IMR-90 (cell line): ENCODE measurements at places on chromosomes 16 and 17.

GRCh38 chr16:28528463-28528867 lies 10.3 kb downstream of the NUPR1 start:
- no peak overlapping the region for H3K27ac ChIP-seq
- H3K4me1 ChIP-seq = no peaks in the 10 kb centered on the region; the same call in 1 of the 2 replicates
- H3K27me3 ChIP-seq = no peaks in the 10 kb centered on the region

DNA sequence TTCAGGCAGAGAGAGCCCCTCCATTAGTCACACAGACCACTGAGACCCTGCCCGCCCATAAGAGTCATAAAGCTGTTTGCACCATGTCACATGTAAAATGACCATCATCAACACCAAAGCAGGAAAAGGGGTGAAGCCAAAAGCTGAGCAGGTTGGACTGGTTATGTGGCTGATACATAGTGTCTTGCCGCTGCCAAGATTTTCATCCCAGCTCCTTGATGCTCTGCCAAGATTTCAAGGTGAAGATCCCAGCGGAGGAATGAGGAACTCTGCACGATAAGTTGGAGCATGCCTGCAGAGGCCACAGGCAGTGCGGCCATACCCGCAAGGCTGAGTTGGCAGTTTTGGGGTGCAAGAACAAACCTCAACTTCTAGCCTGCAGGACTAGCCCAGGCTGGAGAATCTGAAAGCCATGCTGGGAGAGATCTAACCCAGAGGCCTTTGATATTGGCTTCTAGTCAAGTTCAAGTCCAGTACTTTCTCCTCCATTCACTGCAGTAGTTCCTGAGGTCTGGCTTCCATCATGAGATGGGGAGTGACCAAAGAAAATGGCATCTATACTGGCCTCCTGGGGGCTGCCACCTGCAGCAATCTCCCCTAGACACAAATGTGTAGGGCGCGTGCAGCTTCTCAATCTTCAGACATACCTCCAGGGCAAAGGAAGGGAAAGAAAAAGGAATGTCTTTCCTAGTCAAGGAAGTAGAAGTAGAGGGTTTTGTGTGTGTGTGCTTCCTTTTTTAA lies 79.7 kb upstream of the NOL11 start:
- H3K27me3 ChIP-seq = no peaks in the 10 kb centered on the region
- H3K27ac ChIP-seq = no peak overlapping the region
- no peak for DNase-seq
- no peak overlapping the region for H3K4me3 ChIP-seq
- peaks cover 6% of the 10 kb centered on the region for H3K4me1 ChIP-seq

DNA sequence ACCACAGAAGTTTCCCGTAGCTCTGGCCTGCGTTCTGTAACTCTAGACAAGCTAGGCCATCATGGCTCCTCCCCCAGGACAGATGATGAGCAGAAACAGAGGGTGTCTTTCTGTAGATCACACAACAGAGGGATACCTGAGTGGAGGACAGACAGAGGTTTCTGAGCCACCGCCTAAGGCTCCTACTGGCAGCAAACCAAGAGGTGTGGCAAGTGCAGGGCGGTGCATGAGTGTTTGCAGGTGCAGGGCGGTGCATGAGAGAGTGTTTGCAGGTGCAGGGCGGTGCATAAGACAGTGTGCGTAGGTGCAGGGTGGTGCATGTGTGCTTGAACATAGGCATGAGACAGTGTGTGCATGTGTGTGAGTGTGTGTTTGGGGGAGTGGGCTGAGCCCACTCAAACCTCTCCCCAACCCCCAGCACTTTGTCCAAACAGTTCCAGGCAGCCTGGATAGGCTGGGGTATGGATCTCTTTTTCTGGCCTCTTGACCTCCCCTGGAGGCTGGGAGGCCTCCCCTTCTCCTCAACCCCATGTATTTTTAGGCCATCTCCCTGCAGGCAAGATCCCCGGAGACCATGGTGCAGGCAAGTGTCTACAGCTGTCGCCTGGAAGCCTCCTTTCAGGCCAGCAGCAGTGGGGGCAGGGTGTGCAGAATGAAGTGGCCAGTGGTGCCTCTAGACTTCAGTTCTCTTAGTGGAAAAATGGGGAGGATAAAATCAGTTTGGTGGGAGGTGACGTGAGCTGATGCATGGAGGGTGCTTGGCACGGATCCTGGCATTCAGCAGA lies 53.4 kb upstream of the CBX4 start:
- no peak overlapping the region for H3K4me3 ChIP-seq
- no peak for DNase-seq
- H3K4me1 ChIP-seq = no peaks in the 10 kb centered on the region

DNA sequence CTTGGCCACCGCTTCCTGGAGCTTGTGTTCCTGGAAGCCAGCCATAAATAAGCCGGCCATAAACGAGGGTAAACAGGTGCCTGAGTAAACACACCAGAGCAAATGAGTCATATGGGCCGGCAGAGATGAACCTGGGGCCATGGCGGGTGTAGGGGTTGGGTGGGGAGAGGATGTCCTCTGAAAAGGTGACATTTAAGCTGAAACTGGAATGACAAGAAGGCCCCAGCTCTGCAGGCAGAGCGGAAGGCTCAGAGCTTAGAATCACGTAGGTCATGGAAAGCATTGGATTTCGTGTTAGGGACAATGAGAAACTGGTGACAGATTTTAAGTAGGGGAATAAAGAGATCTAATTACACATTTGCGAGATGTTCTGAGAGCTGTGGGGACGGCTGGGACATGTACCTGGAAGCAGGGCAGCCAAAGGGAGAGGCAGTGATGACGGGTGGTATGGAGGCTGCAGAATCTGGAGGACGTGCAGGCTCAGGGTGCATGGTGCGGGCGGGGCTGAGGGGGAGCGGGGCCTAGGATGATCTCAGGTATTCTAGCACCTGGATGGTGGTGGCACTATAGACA lies 8.1 kb upstream of the DNASE1 start:
- peaks cover 10% of the 10 kb centered on the region for H3K4me1 ChIP-seq
- no peak overlapping the region for H3K4me3 ChIP-seq
- H3K27me3 ChIP-seq = no peaks in the 10 kb centered on the region
- H3K27ac ChIP-seq = no peak overlapping the region
- DNase-seq = peak; percentile 23
- peaks cover 9% of the 10 kb centered on the region; the same call in 1 of the 2 replicates for H3K36me3 ChIP-seq

DNA sequence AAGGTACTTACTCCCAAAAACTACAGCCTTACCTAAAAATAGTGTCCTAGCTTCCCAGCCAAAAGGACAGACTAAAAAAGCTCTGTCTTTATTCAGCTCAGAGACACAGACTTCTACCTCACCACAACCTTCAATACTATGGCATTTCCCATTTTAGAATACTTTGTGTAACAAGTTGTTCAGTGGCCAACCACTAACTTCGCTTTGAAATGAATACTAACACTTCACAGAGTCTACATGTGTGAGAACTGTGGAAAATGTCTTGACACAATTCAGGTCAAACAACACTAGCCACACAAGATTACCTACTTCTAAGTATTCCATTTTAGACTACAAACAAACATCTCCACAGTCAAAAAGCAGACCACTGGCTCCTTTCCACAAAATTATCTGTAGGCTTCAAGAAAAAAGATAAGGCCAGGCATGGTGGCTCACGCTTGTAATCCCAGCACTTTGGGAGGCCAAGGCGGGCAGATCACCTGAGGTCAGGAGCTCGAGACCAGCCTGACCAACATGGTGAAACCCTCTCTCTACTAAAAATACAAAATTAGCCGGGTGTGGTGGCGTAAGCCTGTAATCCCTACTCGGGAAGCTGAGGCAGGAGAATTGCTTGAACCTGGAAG lies 3.2 kb downstream of the HELZ start:
- no peak overlapping the region for H3K4me3 ChIP-seq
- peaks cover 4% of the 10 kb centered on the region for H3K4me1 ChIP-seq
- H3K36me3 ChIP-seq = peaks cover 8% of the 10 kb centered on the region
- H3K27me3 ChIP-seq = no peaks in the 10 kb centered on the region
- H3K27ac ChIP-seq = no peak overlapping the region
- no peak for DNase-seq

GRCh38 chr17:73281928-73282327 lies 20.2 kb upstream of the CPSF4L start:
- H3K4me1 ChIP-seq = peaks cover 10% of the 10 kb centered on the region; the same call in 1 of the 2 replicates
- H3K27ac ChIP-seq = no peak overlapping the region
- no peak overlapping the region for H3K4me3 ChIP-seq
- H3K36me3 ChIP-seq = peaks cover 38% of the 10 kb centered on the region
- DNase-seq = no peak

DNA sequence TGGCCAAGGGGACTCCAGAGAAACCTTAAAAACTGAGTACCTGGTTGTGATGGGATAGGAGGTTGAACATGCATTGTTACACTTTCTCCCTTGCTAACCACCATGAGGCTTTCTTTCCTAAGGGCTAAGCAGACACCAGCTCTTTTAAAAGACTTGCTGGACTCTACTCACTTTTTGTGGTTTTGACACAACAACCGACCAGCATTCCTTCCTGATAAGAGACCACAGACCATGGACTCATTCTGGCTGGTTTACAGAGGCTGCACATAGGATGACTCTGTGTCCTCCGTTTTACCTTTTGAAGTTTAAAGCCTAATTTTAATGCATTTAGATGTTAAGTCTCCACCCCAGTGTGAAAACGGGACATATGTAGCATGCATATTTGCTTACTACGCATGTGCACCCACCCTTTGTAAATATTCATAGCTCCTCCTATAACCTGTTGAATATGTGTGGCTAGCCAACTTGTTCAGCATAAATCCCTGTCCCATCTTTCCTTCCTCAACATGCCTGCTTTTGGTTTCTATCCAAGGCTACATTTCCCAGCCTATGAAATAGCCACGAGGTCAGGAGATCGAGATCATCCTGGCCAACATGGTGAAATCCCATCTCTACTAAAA lies 475.9 kb downstream of the GRIN2A start:
- H3K4me3 ChIP-seq = no peak overlapping the region
- no peaks in the 10 kb centered on the region for H3K27me3 ChIP-seq
- H3K27ac ChIP-seq = no peak overlapping the region
- no peaks in the 10 kb centered on the region for H3K4me1 ChIP-seq
- H3K36me3 ChIP-seq = no peaks in the 10 kb centered on the region

DNA sequence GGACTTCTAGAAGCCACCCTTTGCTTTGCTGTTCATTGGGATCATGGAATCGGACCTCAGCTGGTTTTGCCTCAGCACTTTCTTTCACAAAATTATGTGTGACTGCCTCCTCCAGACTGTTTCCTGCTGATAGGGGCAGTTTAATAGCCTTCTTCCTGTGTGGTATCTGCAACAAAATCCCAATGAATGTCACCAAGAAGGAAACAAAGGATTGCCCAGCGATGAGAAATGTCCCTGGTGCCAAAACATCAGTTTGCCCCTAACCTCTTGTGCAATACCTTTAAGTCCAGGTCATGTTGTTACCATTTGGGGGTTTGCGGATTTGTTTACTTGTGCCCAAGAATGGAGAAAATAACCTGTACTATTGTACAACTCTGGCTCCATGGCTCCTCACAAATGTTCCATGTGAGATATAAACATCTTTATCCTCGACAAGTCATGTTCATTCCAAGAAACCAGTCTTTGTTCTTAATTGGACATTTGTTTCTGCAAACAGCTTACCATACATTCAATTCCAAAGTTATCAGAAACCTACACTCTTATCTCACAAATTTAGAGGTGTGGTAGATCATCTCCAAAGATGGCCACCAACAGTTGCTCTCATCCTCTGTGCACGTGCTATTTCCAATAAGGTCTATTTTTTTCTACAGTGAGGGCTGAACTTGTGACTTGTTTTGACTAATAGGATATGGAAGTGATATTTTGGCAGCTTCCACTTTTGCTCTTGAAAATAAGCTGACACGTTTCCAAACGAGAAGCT lies 14.8 kb downstream of the TAC4 start:
- H3K4me3 ChIP-seq = no peak overlapping the region
- H3K4me1 ChIP-seq = peaks cover 13% of the 10 kb centered on the region
- H3K27me3 ChIP-seq = no peaks in the 10 kb centered on the region
- H3K27ac ChIP-seq = no peak overlapping the region
- DNase-seq = no peak

GRCh38 chr16:72944757-72945485 lies 103.0 kb downstream of the ZFHX3 start:
- peaks cover 10% of the 10 kb centered on the region; the same call in 1 of the 2 replicates for H3K36me3 ChIP-seq
- DNase-seq = no peak
- no peaks in the 10 kb centered on the region for H3K27me3 ChIP-seq
- no peak overlapping the region for H3K4me3 ChIP-seq

DNA sequence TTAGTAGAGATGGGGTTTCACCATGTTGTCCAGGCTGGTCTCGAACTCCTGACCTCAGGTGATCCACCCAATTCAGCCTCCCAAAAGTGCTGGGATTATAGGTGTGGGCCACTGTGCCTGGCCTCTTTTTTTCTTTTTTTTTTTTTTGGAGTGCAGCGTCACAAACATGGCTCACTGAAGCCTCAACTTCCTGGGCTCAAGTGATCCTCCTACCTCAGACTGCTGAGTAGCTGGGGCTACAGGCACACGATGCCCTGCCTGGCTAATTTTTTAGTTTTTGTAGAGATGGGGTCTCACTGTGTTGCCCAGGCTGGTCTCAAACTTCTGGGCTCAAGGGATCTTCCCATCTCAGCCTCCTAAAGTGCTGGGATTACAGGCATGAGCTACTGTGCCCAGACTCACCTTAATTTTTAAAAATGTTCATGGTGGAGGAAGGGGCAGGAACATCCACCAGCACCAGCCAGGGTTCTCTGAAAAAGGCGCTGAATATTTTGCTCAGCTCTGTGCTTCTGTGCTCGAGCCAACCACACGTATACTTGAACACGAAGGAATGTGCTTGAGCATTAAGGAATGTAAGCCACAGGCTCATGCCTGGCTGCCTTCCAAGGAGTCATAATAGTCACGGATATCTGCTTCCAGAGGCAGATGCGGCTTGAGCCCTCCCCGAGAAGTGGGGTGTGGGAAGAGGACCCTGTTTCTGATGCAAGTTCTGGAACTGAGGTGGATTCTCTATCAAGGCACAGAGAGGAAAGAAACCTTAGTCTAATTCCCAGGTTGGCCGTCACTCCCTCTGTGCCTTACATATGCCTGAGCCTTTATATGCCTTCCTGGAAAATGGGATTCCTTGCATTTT lies 65.5 kb upstream of the CREBBP start:
- peak; percentile 99 for DNase-seq
- H3K27ac ChIP-seq = peak overlapping the region; percentile 80
- H3K4me1 ChIP-seq = peaks cover 21% of the 10 kb centered on the region
- H3K4me3 ChIP-seq = no peak overlapping the region
- H3K36me3 ChIP-seq = peaks cover 2% of the 10 kb centered on the region; the same call in 1 of the 2 replicates
- no peaks in the 10 kb centered on the region for H3K27me3 ChIP-seq

GRCh38 chr16:68528233-68528632 lies 10.9 kb upstream of the ZFP90 start:
- H3K27me3 ChIP-seq = no peaks in the 10 kb centered on the region
- DNase-seq = no peak
- H3K36me3 ChIP-seq = no peaks in the 10 kb centered on the region
- H3K4me1 ChIP-seq = 0 out of 2 replicates have a peak, but pooled peaks cover 3% of the 10 kb centered on the region
- no peak overlapping the region for H3K4me3 ChIP-seq
- no peak overlapping the region for H3K27ac ChIP-seq
